ENCODE measurements at places on chromosomes 2 and 18.

- no peak for DNase-seq
Measured at GRCh38 chr2:230162981-230163380, 56.8 kb downstream of the SP110 start.

DNA sequence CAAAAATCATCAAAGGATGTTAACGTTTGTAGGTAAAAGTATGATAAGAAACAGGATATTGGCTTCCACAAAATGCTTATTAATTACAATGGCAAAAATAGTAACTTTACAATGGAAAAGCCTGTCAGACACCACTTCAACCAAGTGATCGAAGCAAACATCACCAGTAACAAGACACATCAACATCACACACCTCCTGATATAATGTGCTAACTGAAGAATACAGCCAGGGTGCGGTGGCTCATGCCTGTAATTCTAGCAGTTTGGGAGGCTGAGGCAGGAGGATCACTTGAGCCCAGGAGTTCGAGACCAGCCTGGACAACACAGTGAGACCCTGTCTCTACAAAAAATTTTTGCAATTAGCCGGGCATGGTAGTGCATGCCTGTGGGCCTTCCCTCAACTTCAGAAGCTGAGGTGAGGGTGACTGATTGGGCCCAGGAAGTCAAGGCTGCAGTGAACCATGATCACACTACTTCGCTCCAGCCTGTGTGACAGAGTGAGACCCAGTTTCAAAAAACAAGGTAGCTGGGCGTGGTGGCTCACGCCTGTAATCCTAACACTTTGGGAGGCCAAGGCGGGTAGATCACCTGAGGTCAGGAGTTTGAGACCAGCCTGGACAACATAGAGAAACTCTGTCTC, 15.0 kb downstream of the MGAT4A start:
- no peak for DNase-seq

- DNase-seq: no peak
Measured at GRCh38 chr2:205287316-205287715, 395.0 kb upstream of the NRP2 start.

- DNase-seq: no peak
Measured at GRCh38 chr18:66439670-66440069, 164.2 kb downstream of the CDH19 start.

- no peak for DNase-seq
Measured at GRCh38 chr2:36146765-36147164, 208.8 kb upstream of the CRIM1 start.

DNA sequence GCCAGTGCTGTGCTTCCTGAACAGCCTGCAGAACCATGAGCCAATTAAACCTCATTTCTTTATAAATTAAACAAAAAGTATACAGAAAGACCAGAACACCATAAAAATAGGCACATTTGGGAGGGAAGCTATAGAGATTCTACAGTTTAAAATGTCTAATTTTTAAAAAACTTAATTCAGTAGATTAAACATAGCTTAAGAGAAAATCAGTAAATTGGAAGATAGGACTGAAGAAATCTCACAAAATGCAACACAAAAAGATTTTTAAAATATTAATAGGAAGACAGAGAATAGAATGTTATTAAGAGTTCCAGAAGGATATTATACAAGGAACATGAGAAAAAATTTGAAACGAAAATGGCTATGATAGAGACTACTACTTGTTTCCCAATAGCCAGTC, 90.5 kb upstream of the SPTBN1 start:
- DNase-seq: no peak

- no peak for DNase-seq
Measured at GRCh38 chr2:49988276-49988675, 834.0 kb upstream of the FSHR start.

GRCh38 chr2:231568785-231569435, 23.8 kb upstream of the TEX44 start:
- DNase-seq: peak; percentile 35

- DNase-seq: no peak
Measured at GRCh38 chr2:23588106-23588505, 203.1 kb downstream of the KLHL29 start.

DNA sequence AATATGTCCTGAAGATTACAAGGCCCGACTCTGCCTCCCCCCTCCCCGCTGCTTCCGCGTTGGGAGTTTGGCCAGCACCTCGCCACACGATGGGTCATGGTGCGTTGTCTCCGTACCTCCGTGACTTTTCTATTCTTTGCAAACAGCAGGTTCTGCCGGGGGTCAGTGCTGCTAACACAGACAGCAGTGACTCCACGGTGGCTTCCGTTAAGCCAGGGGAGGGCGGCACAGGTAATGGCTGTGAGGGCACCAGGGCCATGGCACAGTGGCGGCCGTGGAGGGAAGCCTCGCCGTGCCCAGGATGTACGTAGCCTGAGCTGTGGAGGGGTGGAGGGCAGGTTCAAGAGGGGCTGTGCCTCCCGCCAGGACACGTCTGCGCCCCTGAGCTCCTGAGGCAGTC, 115.5 kb downstream of the NFATC1 start:
- DNase-seq: no peak

GRCh38 chr2:54496920-54497319, 40.8 kb downstream of the SPTBN1 start:
- no peak for DNase-seq

DNA sequence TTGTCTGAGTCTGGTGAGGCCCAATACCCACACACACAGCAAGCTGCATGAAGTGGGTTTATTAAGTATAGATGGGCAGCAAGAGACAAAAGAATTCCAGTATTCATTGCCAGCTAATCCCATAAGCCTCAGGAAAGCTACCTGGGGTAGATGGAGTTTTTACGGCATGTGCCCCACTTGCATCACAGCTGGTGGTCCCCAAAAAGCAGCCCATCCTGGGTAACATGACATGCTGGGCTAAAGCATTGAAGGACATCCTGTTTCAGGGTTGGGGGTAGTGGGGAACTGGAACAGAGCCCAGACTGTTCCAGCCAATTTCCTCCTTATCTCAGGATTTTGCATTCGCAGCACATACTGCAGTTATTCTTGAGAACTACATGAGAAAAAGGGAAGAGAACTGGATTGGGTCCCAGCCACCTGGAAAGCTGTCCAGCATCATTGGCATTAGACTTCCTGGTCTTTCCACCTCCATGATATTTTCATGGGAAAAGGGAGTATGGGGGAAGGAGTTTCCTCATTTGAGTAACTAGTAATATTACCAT, 240.1 kb upstream of the MMADHC start:
- DNase-seq: no peak

- DNase-seq: peak; percentile 5
Measured at GRCh38 chr2:95058989-95059641, 33.6 kb downstream of the MAL start.

GRCh38 chr2:88545118-88545517, 82.1 kb downstream of the EIF2AK3 start:
- no peak for DNase-seq

GRCh38 chr2:64401529-64401880, 52.5 kb upstream of the LGALSL start:
- DNase-seq: no peak

DNA sequence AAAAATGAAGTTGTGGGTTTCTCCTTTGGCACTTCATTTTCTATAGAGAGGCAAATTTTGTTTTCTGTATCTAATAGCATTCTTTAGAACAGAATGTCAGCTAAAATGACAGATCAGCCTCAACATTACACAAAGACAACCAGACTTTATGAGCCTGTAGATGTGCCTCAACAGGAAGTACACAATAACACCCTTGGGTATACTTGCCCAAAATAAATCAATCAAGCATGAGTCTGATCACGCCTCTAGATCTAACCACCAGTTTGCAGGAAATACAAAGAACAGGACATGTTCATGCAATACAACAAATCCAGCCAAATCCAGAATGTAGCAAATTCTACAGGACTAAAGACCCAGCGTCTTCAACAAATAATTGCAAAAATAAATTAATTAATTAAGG, 11.2 kb upstream of the DAPL1 start:
- DNase-seq: no peak

- DNase-seq: no peak
Measured at GRCh38 chr2:58032764-58033080, 13.9 kb upstream of the VRK2 start.

DNA sequence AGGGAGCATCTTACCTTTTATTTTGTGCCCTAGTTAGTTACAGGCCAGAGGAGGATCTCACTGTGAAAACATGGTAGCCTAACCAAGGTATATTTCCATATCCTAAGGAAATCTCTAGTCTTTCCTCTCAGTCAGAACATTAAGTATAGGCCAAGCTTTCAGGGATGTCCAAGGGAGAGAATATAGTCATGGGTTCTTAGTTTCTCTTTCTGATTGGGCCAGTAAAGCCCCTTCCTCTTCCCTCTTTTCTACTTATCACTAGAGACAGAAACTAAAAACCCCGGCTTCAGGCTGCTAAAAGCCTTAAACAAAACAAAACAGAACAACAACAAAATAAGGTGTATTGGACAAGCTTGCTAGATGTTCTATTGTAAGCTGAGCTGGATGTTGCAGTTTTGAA, 44.3 kb upstream of the TNFRSF11A start:
- DNase-seq: no peak

Data from activated T-cell treated with anti-CD3 and anti-CD28 coated beads, Interleukin-2, amount 50 U/mL, for 48 hours (primary cell).